H9 (cell line): ENCODE measurements at places on chromosomes 12 and 14. TPM values are rescaled to one million over a fixed set of nuclear protein-coding genes. Genes with fewer than 3 reads are reported as not detected.

GRCh38 chr12:52058631-52059361 is 7.6 kb downstream of the NR4A1 start:
- no peak for DNase-seq

ANKRD33 gene
- 0.61 and 0.81 TPM in 2 replicates for total RNA-seq

DNA sequence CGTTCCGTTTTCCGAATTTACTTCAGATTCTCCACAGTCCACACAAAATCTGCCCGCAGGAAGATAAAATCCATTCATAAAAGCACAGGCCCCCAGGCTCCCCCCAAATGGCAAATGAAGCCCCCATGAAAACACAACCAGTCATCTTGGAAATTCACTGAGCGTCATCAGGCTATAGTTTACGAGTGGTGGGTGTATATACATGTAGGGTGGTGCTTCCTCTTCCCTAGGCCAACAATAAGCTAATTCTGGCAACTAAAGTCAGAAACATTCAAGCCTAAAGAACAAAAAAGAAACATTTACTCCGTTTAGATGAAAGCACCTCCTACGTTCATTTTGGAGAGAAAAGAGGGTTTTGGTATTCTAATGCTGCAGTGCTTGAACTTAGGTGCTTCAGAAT is 5.8 kb downstream of the GPR68 start:
- DNase-seq: no peak

- no peak for DNase-seq
Measured at GRCh38 chr14:52061390-52061789, 7.5 kb downstream of the NID2 start.

DNA sequence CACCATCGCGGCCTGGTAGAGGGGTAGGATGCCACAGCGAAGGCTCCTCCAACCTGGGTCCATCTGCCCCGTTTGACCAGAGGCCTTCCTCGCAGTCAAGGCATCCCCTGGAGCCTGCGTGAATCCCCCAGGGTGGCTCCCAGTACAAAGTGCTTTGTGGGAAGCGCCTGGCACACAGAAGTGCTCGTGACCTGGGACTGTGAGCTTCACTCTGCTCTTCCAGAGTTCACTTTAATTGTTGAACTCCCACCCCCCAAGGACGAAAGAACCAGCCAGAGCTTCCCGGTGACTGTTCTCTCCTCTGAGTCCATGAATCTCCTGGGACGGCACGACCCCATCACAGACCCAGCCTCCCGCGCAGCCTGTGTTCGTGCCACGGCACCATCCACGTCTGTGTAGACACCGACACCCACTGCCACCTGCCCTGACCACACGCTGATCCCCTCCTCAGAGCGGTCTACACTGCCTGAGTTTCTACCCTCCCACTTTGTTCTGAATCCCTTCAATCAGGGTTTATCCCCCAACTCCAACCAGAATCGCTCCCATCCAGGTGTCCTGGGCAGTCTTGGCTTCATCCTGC is 15.9 kb downstream of the P2RX2 start:
- DNase-seq: no peak

LRIG3 gene
- total RNA-seq: 10.9 and 11.6 TPM in 2 replicates

DNA sequence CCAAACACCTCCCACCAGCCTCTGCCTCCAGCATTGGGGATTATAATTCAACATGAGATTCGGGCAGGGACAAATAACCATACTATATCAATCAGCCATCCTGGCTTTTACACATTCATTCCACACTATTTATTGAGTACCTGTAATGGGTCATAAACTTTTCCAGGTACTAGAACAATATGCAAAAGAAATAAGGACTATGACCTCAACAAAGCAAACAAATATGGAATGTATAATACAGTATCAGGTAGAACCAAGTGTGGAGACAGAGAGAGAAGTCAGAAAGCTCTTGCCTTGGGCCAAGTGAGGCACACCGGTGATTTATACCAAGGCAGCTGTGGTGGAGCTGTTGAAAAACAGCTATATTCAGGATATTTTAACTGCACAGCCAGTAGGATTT is 116.3 kb downstream of the TSPAN8 start:
- DNase-seq: no peak

DNA sequence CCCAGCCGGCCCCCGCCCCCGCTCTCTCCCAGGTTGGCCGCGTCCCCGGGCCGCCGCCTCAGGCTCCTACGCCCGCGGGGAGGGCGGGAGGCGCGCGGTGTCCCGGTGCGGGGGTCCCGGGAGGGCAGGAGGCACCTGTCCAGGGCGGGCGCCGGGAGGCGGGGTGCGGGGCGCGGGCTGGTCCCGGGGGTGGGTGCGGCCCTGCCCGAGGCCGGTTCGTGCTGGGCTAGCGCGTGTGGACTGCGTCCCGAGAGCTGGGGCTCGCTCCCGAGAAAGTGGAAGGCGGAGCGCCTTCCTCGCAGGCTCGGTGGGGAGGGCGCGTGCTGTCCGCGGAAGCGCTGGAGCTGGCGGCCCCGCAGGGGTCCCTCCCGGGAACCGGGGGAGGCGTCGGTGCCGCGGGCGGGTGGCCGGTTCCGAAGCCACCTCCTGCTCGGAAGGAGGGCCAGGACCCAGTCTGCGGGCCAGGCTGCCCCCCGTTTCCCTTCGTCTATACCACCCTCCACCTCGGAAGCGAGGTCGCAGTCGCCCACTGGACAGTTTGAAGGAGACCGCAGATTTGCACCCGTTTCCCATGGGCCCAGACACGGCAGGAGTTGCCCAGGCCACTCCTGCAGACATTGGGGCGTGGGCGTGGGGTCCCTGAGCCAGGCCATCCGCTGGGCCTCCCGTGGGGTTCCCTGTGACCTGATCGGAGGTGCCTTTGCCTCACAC is 636 bp downstream of the ZFYVE21 start:
- DNase-seq: no peak

GRCh38 chr12:11553871-11554533 is 95.5 kb upstream of the ETV6 start:
- peak; percentile 71 for DNase-seq

- DNase-seq: no peak
Measured at GRCh38 chr14:75748336-75748735, 87.3 kb downstream of the TTLL5 start.

DNA sequence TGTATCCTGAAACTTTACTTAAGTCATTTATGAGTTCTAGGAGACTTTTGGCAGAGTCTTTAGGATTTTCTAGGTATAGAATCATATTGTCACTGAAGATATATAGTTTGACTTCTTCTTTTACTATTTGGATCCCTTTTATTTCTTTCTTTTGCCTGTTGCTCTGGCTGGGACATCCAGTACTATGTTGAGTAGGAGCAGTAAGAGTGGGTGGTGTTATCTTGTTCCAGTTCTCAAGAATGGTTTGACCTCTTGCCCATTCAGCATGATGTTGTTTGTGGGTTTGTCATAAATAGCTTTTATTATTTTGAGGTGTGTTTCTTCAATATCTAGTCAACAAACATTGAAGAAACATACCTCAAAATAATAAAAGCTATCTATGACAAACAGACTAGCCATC is 35.0 kb downstream of the LIN7A start:
- no peak for DNase-seq

TCL1A gene
- 0.31 TPM in 1 of 2 replicates, not detected in the other for total RNA-seq

EMP1 gene
- 0.63 and 0.75 TPM in 2 replicates for total RNA-seq

AMDHD1 gene
- 0.29 and 0.42 TPM in 2 replicates for total RNA-seq

ADAM21 gene
- 0.09 TPM in 1 of 2 replicates, not detected in the other for total RNA-seq

DNA sequence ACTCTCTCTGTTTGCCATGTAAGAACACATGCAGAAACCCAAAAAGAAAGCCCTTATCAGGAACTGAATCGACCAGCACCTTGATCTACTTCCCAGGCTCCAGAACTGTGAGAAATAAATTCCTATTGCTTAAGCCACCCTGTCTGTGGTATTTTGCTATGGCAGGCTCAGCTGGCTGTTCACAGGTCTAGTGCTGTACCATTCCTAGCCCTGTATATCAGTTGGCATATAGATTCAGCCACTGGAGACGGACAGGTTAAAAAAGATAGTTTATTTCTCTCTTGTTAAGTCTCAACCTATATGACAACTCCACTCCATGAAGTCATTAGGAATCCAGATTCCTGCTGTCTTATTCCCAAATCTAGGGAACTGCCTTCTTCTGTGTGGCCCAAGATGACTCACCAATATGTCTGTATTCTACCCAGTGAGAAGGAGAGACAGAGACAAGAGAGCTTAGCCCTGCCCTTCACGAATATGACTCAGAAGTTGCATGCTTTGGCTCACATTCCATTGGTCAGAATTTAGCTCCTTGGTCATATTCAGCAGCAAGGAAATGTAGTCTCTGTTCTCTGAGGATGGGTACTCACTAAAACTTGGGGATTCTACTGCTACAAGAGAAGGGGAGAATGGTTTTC is 57.0 kb downstream of the PLEKHG7 start:
- no peak for DNase-seq

CCDC38 gene
- total RNA-seq: not detected in 2 replicates

GRCh38 chr12:93857279-93857938 is 180.2 kb downstream of the CRADD start:
- DNase-seq: no peak

DNA sequence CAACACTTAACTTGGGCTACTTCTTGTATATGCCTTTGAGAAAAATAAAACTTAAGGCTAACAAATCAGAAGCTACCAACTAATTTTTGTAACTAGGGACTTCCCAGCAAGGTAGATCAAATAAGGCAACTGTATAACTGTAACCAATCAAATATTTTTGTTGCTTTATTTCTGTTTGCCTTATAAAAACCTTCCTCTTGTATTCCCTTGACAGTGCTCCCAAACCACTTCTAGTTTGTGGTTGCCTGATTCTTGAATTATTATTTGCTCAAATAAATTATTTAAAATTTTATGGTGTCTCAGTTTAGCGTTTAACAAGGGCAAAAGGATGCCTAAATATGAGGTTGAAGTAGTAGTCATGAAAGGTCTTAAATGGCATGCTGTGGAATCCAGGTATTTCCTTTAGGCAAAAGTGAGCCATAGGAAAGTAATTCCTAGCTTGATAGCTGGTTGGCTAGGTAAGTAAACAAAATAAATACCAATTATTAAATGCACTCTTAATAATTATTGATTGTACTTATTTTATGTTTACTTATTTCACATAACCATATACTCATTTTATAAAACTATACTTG is 632.6 kb downstream of the RPL10L start:
- DNase-seq: no peak

GRCh38 chr14:88706425-88706824 is 86.3 kb downstream of the EML5 start:
- no peak for DNase-seq

- peak; percentile 97 for DNase-seq
Measured at GRCh38 chr12:7959701-7960121, 23.7 kb upstream of the SLC2A3 start.

HNF1A gene
- total RNA-seq: not detected in 2 replicates

DNA sequence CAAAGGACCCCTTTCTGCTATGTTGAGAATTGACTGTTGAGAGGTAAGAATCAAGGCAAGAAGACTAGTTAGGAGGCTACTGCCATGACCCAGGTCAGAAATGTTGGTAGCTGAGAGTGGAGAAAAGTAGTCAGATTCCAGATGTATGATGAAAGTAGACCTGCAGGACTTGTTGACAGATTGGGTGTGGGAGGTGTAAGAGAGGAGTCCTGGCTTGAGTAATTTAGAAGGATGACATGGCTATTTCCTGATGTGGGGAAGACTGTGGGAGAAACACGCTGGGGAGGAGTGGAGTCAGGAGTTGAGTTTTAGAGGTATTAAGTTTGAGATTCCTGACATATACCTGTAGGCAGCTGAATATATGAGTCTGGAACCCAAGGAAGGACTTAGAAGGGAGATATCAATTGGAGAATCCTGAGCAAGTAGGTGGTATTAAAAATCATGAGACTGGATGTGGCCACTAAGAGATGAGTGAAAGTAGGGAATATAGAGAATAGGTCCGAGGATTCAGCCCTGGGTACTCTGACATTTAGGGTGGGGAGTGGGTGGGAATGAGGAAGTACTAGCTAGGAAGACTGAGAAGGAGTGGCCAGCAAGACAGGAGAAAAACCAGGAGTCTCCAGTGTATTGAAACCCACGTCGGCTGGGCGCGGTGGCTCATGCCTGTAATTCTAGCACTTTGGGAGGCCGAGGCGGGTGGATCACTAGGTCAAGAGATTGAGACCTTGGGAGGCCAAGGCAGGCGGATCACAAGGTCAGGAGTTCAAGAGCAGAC is 12.6 kb upstream of the DDX47 start:
- no peak for DNase-seq

MARS1 gene
- 352 and 368 TPM in 2 replicates for total RNA-seq

GRCh38 chr14:94114589-94115057 is 4.1 kb downstream of the IFI27 start:
- peak; percentile 5 for DNase-seq

- peak; percentile 33 for DNase-seq
Measured at GRCh38 chr12:41223600-41223999, 35.5 kb downstream of the PDZRN4 start.

GRCh38 chr12:113391650-113392337 is 11.9 kb downstream of the SDS start:
- DNase-seq: no peak

DNA sequence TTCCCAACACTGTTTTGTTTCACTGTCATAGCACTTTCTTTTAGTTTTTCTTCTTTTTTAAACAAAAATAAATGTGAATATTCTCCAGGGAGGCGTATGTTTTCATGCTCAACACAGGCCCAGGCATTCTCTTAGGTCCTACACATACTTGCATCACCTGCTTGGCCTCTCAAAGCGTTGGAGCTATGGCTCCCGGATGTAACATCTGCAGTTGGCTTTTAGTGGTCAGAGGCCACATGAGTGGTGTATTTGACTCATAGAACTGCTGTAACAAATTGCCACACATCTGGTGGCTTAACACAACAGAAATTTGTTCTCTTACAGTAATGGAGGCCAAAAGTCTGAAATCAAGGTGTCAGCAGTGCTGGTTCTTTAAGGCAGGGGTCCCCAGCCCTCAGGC is 44.6 kb upstream of the VRK1 start:
- no peak for DNase-seq

KRT82 gene
- total RNA-seq: not detected in 2 replicates

DNA sequence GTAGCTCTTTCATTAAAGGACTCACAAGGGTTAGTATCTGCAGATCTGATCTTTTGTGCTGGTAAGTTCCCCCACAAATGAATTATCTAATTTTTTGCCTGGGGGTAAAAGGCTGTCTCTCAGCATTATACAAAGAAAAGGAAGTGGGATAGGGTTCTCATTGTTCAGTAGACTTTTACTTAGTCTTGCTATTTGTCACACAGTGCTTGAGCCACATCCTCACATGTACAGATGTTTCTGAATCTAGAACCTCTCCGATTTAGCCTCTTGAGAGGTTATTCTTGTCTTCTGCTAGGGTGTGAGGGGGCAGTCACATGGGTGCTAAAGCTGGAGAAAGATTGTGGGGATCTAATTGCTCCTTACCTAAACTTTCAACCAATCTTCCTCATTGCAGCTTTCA is 93.0 kb downstream of the SLC41A2 start:
- DNase-seq: no peak

SLCO1B3 gene
- total RNA-seq: not detected in 2 replicates

DNA sequence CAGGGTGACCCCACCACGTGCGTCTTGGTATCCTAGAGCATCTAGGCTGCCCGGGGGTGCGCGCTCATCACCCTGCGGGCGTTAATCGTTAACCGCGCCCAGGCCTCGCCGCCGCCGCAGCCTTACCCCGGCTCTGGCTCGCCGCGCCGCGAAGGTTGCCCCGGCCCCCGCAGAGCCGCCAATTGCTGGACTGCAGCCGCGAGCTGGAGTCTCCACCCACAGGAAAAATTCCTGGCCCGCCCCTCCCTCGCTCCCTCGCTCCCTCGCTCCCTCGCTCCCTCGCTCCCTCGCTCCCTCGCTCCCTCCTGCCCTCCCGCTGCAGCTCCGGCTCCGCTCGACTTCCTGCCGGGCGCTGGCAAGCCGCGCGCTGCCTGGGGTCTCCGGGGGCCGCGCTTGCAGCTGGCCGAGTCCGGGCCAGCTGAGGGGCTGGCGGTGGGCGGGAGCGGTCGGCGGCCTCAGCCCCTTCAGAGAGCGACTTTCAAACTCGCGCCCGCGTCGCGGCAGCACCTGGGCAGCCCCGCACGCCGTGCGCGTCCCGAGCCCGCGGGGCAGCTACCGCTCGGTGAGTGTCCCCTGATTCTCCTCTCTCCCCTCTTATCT is at the start of gene PLEKHG3:
TSS of gene PLEKHG3 (plus strand) at position 282 of the 600 bp plus-strand sequence. CDS start 23,208 bp downstream, outside the sequence.
- peak; percentile 78 for DNase-seq

IGFBP6 gene
- total RNA-seq: 4.2 and 5.7 TPM in 2 replicates
